ENCODE measurements at places on chromosomes 12 and 14. TPM values are rescaled to one million over a fixed set of nuclear protein-coding genes. Genes with fewer than 3 reads are reported as not detected.

The CIT gene
- total RNA-seq = 73.9 TPM

DNA sequence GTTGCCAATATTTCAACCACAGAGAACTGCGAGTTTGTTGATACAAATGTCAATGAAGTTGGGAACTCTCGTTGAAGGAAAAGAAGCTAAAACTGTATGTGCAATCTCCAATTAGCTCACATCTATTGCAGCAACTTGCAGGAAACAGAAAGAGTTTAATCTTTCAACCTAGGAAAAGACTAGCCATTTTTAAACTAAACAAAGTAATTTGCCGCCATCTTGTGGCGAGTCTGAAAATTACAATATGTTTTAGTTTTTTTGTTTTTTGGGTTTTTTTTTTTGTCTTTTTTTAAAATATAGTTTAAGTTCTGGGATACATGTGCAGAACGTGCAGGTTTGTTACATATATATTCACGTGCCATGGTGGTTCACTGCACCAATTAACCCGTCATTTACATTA is 131.2 kb upstream of the FOXG1 start:
- H3K36me3 ChIP-seq = no peaks in the 10 kb centered on the region
- no peaks in the 10 kb centered on the region for H3K4me1 ChIP-seq
- no peak overlapping the region for H3K4me3 ChIP-seq
- no peaks in the 10 kb centered on the region for H3K27me3 ChIP-seq

The LRCOL1 gene
- total RNA-seq = not detected

DNA sequence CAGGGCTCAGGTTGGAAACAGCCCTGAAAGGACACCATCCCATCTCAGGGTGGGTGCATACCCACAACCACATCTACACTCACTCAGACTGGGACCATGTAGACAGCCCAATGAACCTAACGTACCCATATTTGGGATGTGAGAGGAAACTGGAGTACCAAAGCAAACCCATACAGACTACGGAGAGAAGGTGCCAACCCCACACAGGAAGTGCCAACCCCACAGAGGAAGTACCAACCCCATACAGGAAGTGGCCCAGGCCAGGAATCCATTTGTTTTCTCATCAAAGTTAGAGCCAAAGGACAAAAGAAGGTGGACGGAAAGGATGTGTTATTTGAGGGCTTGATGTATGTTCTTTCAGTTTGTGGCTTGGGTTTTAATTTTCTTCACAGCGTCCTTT is 19.5 kb upstream of the SPIC start:
- H3K27me3 ChIP-seq = no peaks in the 10 kb centered on the region
- H3K36me3 ChIP-seq = no peaks in the 10 kb centered on the region
- no peak for DNase-seq
- no peak overlapping the region for H3K27ac ChIP-seq
- H3K4me3 ChIP-seq = no peak overlapping the region

Measured in PC-9 (cell line).